ENCODE measurements at places on chromosomes 3 and 15.

GRCh38 chr3:198022604-198023003, 62.6 kb downstream of the LMLN start:
- DNase-seq = no peak

DNA sequence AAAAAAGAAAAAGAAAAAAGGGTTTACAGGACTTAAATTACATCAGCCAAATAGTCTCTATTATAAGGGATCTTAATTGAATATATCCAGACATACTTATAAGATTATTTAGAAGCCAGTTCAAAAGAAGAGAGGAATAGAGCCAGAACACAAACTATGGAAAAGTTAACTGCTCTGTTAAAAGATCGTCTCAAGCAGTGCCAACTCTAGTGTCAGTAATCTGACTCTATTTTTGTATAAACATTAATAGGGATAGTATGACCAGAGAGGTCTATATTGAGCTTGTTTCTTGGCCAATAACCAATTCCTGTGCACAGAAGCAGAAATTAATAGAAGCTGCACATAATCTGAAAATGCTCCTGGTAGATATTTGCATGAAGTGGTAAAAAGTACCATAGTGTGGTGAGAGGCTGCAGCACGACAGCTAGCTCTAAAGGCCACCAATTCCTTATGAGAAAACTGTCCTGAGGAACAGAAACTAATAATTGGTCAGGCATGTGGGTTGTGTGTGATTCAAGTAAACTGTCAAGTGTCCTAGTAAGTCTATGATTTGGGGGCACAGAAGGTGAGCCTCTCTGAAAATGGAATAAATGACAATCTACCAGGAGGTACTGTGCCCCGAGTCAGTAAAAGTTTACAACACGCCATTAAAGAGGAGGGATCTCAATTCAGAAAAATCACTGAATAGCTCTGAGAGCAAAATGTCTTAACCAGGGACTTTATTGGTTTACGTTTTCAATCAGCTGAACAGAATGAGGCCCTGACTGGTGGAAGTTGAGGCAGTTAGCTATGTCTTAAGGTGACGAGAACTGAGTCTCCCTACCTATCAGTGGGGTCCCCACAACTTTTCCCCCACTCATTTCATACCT, 51.5 kb upstream of the NANOGP8 start:
- no peak for DNase-seq

DNA sequence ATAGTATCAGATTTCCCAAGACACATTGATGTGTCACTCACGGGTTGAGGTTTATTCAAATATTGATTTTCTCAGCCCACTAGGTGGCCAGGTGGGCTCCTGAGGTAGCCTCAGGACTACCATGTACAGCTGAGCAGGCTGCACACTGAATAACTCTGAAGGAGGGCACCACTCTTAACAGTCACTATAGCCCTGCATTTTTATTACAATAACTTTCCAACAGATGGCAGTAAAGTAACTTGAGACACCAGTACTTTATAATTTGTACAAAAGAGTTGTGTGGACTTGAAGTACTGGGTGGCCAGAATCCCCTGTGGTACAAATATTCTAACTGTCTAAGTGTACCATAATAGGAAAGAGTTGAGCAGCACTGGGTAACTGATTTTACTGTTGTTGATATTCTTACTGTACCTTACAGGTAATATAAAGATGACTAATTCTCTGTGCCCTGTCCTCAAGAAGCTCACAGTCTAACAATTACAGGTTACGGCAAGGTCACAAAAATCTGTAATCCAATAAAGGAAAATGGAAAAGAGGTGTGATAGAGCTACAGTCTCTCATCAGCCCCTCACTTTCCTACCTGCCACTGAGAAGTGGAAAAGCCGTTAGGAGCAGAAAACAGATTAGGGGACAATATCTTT, 76.0 kb downstream of the ETFA start:
- DNase-seq = peak; percentile 38

GRCh38 chr3:27312044-27312668, 57.0 kb downstream of the NEK10 start:
- DNase-seq = peak; percentile 76

DNA sequence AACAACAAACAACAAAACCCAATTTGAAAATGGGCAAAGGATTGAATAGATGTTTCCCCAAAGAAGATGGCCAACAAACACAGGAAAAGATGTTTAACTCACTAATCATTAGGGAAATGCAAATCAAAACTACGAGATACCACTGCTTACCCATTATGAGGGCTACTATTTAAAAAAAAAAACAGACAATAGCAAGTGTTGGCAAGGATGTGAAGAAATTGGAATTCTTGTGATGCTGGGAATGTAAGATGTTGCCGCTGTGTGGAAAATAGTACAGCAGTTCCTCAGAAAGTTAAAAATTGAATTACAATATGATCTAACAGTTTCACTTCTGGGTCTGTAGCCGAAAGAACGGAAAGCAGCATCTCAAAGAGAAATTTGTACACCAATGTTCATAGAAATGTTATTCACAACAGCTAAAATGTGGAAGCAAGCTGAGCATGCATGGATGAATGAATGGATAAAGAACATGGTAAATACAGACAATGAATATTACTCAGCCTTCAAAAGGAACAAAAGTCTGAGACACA, 121.9 kb downstream of the CHSY1 start:
- DNase-seq = no peak

GRCh38 chr3:186166491-186167288, 57.8 kb upstream of the ETV5 start:
- no peak for DNase-seq

GRCh38 chr3:191137708-191138107, 61.3 kb upstream of the OSTN start:
- DNase-seq = no peak

GRCh38 chr15:70181626-70182255, 84.0 kb upstream of the TLE3 start:
- DNase-seq = no peak

DNA sequence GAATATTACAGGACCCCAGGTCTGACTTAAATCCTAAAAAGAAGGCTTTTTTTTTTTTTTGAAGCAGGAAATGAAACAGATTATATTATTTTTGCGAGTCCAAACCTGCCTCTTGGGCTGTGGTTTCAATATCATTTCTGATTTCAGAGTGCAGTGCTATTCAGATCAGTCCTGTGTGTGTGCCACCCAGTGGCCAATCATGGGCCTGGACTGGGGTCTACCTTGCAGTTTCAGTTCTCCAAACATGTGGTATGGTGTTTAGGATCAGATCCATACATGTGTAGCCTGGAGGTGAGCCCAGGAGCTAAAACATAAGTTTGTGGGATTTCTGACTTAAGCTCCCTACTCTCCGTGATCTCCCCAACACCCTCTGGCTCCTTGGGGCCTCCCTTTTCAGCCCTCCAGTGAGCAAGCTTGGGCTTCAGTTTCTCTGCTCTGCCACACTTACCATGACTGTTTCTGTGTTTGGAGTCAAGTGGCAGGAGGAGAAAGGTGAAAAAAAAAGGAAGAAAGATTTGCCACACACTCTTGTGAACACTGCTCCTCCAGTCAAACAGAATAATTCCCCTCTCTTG, 12.1 kb upstream of the THSD4 start:
- no peak for DNase-seq

GRCh38 chr15:64640146-64640871, 135.1 kb downstream of the RBPMS2 start:
- DNase-seq = peak; percentile 32

- DNase-seq = no peak
Measured at GRCh38 chr3:105762749-105763658, 105.8 kb downstream of the CBLB start.

All from AML-193 (cell line).